ENCODE measurements at places on chromosomes 5 and 9.

GRCh38 chr9:76910861-76911260 is 4.9 kb upstream of the PRUNE2 start:
- DNase-seq: no peak

- DNase-seq: no peak
Observed at GRCh38 chr5:89213573-89213972, 330.6 kb upstream of the MEF2C start.

GRCh38 chr9:115057559-115057958 is 60.4 kb downstream of the TNC start:
- no peak for DNase-seq

- no peak for DNase-seq
Observed at GRCh38 chr5:174291162-174291561, 245.7 kb downstream of the NSG2 start.

- DNase-seq: no peak
Observed at GRCh38 chr5:158679221-158679641, 420.5 kb downstream of the EBF1 start.

- no peak for DNase-seq
Observed at GRCh38 chr9:93496285-93496684, 42.9 kb upstream of the FAM120AOS start.

GRCh38 chr9:113436728-113437515 is 26.4 kb downstream of the C9orf43 start:
- no peak for DNase-seq

DNA sequence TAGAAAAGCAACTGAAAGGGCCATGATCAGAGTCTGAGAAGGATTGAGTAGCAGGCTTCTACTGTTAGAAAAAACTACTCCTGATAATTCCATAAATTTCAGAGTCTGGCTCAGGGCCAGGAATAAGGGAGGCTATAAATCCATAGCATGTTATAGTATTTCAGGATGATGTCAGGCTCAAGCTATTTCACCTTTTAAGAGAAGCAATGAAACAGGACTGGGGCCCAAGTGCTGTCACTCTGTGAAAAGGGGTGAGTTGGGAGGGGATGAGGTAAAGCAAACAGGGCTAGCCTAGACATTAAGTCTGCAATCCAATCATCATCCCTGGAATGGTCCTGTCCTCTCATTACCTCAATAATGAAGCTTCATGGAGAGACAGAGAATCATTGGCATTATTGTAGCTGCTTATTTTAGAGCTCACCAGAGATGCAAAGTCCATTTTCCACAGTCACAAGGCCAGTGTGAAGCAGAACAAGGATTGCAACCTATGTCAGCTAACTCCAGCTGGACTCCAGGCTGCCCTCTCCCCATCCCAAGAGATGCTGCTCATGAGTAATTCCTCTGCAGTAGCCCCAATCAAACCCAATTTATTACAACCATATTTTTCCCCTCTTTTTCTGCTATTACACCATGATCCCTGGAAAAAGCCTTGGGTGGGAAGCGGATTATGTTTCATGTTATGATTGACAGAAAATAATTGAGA is 56.0 kb downstream of the PAPPA start:
- DNase-seq: no peak

DNA sequence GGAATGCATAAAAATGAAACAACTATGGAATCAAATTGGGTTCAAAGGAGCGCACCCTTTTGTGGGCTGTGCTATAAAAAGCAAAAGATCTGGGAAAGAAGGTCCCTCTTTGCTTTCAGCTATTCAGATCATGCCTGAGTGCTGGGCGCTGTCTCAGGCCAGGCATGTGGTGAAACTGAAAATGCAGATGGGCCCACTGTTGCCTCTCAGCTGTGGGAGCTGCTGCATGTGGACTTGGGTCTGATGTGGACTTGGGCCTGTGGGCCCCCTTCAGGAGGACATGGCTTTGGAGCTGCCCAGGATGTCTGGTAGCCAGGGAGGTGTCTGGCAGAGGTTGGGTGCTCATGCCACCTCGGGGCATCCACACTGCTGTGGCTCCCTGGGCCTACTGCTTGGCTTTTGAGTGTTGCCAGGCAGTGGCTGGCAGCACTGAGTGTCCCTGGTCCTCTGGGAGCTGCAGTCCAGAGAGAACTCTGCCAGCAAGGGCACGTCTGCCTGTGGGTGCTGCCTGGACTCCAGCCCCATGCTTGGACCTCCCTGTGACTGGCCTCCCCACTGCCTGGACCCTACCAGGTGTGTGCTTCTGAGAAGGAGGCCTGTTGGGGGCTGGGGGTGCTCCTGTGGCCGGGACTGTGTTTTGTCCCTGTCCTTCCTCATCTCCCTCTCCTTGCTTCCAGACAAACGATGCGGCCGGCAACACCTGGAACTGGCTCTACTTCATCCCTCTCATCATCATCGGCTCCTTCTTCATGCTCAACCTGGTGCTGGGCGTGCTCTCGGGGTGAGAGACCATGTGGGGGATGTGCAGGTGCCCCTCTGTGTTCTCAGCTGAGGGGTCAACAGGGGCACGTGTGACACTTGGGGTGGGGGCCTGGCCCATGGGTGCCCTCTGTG is 74.3 kb downstream of the CACNA1B start:
- no peak for DNase-seq

DNA sequence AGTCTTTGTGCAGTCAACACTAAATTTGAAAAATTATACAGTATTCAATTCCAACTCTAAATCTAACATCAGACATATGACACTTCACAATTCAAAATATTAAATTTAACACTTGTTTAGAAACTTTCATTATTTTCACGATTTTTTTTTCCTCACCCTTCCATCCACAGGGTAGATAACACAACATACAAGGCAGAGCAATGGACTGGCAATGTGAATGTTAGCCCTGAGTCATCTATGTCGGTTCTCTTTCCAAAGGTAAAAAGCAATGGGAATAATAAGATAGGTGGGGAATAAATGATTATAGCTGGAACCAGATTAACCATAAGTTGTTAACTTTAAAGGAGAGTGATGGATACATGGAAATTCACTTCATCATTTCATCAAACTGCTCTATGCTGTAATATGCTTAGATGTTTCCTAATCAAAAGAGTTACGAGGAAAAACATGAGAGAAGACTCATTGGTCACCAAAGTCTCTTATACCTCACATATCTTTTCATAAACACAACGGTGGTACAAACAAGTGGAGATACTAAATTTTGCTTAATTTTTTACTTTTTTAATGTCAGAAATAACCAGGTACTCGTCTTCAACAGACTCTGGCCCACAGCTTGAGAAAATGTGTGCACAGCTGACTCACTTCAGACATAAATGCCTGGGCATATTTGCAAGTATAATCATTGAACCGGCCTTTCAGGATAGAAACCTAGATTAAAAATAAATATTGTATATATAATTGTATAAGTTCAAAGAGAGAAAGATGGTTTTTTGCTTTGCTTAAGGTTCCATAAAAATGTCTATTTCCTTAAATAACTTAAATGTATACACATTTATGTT is 23.0 kb downstream of the RFX3 start:
- DNase-seq: no peak

GRCh38 chr9:126126807-126127206 is 199.8 kb upstream of the MVB12B start:
- no peak for DNase-seq

DNA sequence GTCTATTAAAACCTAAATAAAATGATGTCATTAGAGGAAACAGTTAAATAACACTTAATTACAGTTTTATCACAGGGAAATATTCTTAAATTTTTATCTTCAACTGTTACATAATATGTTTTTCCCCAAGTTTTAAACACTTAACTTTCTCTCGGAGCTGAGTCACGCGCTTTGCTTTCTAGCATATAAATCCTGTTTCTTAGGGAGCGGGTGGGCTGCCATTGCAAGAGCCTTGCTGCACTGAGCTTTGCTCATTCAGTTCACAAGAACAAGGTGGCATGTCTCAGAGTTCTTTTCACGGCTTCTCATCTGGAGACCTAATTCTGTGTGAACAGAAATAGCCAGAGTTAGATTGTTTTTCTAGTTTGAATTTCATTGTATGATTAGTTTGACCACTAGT is 166.1 kb downstream of the ZSWIM6 start:
- DNase-seq: no peak

DNA sequence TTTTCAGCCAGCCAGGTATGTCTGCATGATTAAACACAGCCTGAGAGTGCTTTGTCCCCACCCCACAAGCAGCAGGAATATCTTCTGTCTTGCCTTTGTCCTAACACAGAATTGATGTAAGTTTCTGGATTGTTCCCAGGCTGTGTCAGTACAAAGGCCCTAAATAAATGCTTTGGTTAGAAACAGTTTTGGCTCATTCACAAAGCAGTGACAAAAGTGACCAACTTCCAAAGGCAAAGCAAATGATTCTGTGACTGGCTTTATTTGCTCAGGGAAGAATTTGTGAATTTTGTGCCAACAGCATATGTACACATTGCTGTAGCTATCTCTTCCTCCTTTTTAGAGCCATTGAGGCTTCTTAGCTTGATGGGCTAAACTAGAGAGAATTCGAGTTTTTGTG is 133.7 kb downstream of the PLPPR1 start:
- no peak for DNase-seq

DNA sequence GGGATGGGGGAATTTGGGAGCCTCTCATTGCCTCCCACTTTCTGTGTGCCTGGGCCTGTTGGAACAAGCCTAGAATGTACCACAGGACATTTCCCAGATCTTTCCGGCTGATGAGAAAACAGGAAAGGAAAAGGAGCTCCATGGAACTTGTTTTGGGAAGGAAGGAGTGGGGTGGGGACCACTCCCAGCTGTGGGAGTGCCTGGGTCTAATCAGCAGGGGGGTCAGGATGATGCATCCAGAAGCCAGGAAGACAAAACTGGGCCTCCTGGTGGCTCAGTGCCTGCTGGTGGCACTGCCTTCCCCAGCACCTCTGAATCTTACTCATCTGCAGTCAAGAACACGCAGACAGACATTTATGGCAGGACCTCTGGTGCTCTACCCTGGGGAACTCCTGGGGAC is 2.8 kb downstream of the SMIM33 start:
- no peak for DNase-seq

- peak; percentile 21 for DNase-seq
Observed at GRCh38 chr5:95759005-95759404, 27.9 kb downstream of the RHOBTB3 start.

- DNase-seq: no peak
Observed at GRCh38 chr9:79975621-79976256, 404.0 kb downstream of the TLE4 start.

DNA sequence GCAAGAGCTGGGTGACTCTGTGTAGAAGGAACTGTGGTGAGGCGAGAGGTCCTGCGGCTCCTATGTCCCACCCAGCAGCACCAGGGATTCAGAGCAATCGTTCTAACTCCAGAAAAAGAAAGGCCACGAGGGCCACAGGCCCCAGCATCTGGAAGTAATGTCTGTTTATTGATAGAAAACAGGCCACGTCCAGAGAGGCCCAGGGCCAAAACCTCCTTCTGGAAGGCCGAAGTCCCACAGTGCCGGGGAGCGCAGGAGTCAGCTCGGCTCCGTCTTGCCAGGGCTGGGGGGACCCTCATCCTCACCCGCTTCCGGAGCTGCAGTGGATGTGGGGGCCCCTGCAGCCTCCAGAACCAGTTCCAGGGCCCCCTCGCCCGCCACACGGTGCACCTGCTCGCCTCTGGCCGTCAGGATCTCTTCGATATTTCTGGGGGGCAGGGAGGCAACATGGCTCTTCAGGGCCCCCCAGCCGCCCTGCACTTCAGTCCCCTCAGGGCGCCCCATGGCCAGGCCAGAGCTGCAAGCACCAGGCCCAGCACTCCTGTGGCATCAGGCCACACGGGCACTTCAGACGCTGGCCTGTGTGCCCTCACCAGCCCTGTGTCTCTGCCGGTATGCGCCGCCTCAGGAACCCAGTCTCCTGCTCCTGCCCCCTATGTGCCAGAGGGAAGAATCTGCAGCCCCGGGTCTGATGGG is 1.6 kb downstream of the DNLZ start:
- DNase-seq: no peak

DNA sequence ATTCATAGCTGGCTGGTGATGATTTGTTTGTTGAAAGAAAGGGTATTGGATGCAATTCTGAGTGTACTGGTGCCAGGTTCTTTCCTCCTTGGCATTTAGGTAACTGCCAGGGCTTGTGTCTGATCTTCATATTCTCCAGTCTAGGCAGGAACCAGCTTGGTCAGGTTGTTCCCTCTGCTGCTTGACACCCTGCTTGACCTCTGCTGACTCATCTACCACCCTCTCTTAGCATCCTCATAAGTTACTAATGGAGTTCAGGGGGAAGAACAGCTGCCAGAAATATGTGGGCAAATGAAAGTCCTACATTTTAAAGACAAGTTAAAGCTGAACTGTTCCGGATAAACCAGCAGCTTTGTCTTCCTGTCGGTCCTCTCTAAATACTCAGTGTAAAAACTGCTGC is 116.1 kb upstream of the TNC start:
- DNase-seq: peak; percentile 14

- no peak for DNase-seq
Observed at GRCh38 chr5:19655627-19656026, 332.4 kb downstream of the CDH18 start.

DNA sequence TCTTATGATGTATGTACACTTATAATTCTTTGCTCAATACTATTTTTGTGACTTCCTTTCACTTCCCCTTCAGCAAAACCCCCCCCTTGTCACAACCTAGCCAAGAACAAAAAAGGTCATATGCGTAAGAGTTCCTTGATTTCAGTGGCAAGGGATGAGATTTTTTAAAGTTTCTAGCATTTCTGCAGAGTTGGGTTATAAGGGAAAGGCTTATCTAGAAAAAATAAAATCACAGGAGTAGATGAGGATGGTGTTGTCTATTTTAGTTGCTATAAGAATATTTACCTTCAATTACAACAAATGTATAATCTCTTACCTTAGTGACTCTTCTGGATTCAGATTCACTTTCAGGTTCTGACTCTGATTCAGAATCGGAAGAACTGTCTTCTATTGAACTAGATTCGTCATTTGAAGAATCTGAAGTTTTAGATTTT is 184.6 kb downstream of the AP3B1 start:
- no peak for DNase-seq

DNA sequence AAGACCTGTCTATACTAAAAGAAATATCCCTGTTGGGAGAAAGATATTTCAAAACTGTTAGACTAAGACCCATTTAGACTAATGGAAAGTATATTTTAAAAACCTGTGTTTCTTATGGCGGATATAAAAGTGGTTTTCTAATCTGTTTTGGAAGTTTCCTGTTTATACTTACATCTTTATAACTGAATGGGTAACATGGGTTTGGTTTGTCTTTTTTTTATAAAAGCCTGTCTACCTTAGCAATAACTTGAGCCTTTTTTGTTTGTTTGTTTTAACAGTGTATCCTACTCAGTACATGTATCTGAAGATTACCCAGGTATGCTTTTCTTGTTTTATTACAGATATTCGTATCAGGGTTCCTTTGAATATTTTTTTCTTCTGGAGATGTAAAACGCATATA is 83.4 kb downstream of the PARP8 start:
- no peak for DNase-seq

- no peak for DNase-seq
Observed at GRCh38 chr5:109656829-109657228, 32.9 kb upstream of the MAN2A1 start.

- DNase-seq: no peak
Observed at GRCh38 chr9:122252796-122253195, 11.8 kb downstream of the RBM18 start.

DNA sequence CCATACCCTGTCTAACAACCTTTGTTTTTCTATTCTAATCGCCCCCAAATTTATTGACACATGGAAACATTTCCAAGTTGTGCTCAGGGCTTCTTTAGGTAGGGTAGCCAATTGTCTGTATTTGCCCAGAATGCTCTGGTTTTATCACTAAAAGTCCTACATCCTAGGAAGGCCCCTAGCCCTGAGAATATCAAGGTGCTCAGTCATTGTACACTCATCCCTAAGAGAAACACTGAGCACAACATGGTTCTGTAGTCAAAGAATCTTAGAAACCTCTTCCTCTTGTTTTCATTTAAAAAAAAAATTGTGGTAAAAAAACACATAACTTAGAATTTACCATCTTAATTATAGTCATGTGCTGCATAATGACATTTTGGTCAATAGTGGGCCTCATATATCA is 69.0 kb upstream of the BASP1 start:
- DNase-seq: no peak
